ENCODE measurements at places on chromosomes 11 and 22.

DNA sequence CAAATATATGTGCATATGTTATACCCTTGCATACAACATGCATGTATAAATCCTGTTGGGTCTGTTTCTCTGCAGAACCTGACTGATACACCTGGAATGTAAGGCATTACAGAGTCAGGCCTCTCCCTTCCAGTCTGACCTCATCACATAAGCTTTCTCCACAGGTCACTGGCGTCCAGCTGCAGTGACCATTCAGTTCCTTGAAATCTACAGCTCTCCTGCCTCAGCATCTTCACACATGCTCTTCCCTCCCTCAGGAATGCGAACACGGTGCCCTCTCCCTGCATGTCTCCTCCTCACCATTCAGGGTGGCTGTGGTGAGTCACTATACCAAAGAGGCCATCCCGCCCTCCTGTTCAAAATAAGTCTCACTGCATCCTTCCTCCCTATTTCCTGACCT, 657.8 kb upstream of the B3GAT1 start:
- DNase-seq: no peak

DNA sequence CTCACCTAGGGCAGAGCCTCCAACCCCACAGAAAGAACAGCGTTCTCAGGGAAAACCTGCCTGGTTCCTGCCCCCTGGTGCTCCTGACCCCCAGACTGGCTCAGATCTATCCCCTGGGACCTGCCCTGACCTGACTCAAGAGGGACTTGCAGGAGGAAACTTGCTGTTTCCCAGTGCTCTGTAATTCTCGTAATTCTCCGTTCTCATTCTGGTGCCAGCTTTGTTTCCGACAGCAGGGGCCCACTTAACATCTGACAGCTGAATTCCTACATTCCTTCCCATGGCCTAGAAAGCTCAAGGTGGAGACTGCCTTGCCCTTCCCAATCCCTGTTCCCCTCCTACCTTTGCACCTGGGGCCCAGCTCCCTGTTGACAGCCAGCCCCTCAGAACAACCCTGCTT, 12.5 kb upstream of the CSF2RB start:
- DNase-seq: no peak

GRCh38 chr11:23574149-23574548, 713.9 kb upstream of the CCDC179 start:
- DNase-seq: no peak

DNA sequence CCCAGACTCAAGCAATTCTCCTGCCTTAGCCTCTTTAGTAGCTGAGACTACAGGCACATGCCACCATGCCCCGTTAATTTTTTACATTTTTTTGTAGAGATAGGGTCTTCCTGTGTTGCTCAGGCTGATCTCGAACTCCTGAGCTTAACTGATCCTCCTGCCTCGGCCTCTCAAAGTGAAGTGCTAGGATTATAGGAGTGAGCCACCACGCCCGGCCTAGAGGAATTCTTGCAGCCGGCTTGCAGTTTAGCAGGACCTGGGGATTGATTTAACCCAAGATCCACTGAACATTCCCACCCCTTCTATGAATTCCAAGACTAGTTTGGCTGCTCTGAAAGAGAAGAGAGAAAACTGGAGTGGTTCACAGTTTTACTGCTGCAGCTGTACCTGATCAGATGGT, 63.3 kb upstream of the TNRC6B start:
- no peak for DNase-seq

DNA sequence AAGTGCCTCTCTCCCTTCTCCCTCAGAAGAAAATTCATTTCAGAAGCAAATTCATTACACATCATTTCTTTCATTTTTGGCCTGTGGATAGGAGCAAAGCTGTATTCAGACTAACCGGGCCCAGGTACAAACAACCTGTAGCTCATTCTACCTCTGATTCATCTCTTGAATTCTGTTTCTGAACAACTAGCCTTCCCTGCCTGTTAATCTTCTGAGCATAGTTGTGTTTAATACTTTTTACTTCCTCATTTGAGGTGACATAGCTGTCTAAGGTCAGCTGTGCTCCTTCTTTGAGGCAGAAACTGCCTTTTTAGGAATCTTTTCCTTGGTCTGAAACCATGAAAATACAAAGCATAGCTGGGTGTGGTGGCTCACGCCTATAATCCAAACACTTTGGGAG, 12.6 kb upstream of the IL18BP start:
- DNase-seq: no peak

DNA sequence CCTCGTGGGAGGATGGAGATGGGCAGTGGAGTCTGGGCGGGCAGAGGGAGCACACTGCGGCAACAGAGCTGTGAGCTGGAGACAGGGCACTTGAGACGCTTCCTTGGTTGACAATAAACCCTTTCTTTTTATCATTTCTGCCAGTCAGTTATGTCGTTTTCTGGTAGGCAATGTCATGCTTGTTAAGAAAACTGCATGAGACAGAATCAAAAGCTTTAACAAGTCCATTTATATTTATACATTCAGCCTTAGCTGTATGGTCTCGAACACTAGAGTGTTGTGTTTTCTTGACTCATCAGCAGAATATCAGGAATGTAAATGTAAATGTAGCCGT, 31.9 kb downstream of the PPFIA1 start:
- DNase-seq: no peak

GRCh38 chr11:87743007-87743406, 432.2 kb downstream of the RAB38 start:
- DNase-seq: no peak

DNA sequence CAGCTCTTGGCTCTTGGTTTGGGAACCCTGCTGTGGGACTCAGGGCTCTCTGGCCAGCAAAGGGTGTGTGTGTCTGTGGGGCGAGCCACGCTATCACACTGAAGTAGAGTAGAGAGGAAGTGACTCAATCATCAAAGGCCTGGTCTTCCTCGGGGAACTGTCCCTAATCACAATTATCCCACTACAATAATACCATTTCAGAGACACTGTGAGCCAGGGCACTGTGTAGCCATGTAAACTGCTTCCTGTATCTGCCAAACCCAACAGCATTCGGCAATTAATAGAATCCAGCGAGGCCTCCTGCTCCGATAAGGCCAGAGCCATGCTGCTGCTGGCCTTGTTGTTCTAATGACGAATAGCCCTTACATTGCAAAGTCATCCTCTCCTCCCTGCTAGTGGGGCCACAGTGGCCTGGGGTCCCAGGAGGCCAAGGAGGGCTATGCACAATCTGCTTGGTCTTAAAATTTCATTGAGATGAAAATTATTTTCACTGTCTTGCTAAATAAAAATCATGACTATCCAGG, 49.8 kb upstream of the LMO2 start:
- DNase-seq: no peak

GRCh38 chr11:120522736-120523135, 11.2 kb downstream of the GRIK4 start:
- no peak for DNase-seq

- DNase-seq: no peak
Observed at GRCh38 chr11:130359419-130359818, 44.7 kb upstream of the ZBTB44 start.

- DNase-seq: no peak
Observed at GRCh38 chr11:40291329-40291728, 1168.1 kb downstream of the LRRC4C start.

- DNase-seq: no peak
Observed at GRCh38 chr11:29432719-29433325, 584.0 kb downstream of the KCNA4 start.

- DNase-seq: no peak
Observed at GRCh38 chr22:23053051-23053707, 17.1 kb upstream of the GNAZ start.

- DNase-seq: no peak
Observed at GRCh38 chr22:46694416-46695170, 43.5 kb downstream of the CERK start.

- peak; percentile 71 for DNase-seq
Observed at GRCh38 chr22:39144101-39144767, 8.2 kb downstream of the CBX7 start.

GRCh38 chr11:5684036-5684645, 733 bp downstream of the TRIM5 start:
- DNase-seq: no peak

- no peak for DNase-seq
Observed at GRCh38 chr11:130548491-130548833, 100.0 kb downstream of the ADAMTS15 start.

DNA sequence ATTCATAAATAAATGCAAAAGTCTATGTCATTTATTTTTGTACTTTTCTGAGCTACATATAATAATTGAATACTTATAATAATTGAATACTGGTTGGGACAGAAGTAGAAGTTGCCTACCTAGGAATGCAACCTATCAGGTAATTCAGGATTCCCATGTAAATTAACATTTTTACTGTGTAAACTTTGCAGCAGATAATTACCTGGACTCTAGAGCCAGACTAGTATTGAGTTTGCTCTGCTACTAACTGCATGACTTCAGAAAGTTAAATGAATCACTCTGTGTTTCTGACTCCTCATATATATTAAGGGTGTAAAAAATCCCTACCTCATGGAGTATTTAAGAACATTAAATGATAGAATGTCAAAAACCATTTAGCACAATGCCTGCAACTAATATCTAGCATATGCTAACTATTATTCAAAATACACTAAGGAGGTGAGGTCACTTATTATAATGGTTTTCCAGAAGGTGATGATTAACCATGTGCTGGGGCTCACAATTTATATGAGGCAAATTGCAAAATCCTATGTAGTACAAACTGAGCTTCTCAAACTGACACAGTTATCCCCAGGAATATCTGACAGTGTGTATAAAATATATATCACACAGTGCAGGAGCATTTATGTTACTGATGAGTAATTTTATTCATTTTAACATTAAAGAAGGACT, 138.1 kb upstream of the ANO3 start:
- no peak for DNase-seq

DNA sequence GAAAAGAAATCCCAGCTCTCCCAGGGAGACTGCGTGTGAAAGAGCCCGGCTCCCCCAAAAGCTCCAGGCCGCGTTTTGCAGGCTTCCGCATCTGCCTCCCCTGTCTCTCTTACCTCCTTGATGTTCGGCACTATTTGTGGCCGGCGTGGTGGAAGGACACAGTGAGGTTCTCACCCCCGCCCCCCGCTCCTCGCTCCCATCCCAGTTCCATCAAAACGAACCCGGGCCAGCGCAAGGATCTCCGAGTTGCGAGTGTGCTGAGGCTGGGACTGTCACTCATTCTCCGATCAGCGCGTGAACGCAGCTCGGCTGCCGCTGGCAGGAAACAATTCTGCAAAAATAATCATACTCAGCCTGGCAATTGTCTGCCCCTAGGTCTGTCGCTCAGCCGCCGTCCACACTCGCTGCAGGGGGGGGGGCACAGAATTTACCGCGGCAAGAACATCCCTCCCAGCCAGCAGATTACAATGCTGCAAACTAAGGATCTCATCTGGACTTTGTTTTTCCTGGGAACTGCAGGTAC, at the start of gene NCAM1:
Gene NCAM1 (plus strand): TSS at position 275 of the 523 bp plus-strand sequence.
- DNase-seq: no peak

DNA sequence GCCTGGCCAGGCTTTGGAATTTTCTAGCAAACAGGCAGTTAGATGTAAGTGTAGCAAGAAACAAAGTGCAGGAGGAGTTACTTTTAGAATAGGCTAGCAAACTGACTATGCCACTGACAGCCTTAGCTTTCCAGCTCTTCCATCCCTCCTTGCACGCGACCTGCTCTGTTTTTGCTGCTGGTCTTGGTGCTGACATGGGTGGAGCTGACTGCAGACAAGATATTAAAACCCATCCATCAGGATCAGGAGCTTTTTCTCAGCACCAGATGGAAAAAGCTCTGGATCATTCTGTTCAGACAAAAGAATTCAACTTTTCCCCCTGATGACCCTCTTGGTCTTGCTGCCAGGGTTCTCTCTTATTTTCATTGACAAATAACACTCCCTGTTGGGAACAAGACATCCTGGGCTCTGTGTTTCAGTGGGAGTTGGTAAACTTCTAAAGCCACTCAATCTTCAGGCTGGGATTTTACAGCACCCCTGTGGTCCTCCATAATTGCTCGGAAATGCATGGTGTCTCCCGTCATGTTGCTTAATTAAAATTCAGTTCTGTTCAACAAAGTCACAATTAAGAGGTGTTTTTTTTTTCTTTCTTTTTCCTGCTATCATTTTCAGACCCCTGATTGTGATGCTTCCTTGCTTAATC, 240.0 kb upstream of the LARGE1 start:
- no peak for DNase-seq

GRCh38 chr11:84497981-84498411, 1129.1 kb downstream of the DLG2 start:
- no peak for DNase-seq

DNA sequence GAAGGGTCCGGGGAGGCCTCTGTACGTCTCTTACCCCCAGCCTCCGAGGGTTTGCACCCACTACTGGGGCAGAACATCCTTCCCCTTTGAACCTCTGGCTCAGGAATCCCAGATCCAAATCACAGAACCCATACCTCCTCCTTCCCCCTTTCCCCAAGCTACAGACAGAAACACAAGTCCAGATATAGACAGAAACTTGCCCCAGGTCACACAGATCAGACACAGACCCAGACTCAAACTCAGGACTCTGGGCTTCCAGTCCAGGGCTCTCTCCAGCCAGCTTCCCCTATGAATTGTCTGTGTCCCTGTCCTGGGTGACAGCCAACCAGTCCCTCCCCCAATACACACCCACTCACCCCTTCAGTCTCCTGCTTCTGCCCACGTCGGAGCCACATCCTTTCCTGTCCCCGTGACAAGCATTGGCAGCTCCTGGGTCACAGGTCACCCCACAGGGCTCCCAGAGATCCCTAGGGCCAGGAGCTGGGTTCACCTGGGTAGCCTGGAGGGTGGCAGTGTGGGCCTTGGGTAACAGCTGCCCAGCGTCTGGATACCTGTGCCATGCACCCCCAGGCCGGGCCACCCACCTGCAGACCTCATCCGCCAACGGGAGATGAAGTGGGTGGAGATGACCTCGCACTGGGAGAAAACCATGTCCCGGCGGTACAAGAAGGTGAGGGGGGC, 772 bp downstream of the TBC1D10C start:
- peak; percentile 49 for DNase-seq

GRCh38 chr11:110654456-110654855, 57.8 kb downstream of the ARHGAP20 start:
- no peak for DNase-seq

- DNase-seq: no peak
Observed at GRCh38 chr11:126011265-126011664, 51.4 kb downstream of the CDON start.

GRCh38 chr11:118046051-118046963, 30.6 kb upstream of the TMPRSS4 start:
- DNase-seq: peak; percentile 78

GRCh38 chr11:69307421-69307820, 13.5 kb downstream of the MYEOV start:
- no peak for DNase-seq

- DNase-seq: no peak
Observed at GRCh38 chr11:76691655-76692054, 21.1 kb upstream of the LRRC32 start.

DNA sequence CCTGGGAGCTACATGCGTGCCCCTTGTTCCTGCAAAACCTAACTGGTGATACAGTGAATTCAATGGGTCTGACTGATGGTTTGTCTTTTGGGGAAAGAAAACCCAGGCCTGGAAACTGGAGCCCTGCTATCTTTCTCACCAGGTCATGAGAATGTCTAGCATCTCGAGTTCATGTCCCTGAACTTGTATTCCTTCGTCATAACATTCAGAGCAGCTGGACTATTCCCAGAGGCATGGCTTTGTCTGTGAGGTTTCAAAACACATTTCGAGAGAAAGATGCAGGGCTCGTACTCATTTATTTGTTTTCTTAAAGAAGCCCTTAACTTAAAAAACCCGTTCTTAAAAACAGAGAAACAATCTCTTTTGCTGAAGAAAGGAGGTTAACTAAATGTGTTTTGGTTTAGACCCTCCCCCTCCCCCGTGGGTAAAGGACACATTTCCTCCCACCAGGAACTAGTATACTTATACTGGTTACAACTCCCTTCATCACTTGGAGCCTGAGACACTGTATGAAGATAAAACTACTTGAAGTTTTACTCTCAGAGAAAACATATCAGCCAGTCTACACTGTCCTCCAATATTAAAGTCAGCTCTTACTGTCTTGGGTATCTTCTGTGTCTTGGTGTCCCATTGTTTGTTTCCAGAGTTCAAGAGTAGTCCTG, 43.2 kb downstream of the ME3 start:
- DNase-seq: no peak
